ENCODE measurements at places on chromosomes 12 and 14.

- DNase-seq, result no peak
Measured at GRCh38 chr14:96914571-96915128, 117.5 kb downstream of the VRK1 start.

DNA sequence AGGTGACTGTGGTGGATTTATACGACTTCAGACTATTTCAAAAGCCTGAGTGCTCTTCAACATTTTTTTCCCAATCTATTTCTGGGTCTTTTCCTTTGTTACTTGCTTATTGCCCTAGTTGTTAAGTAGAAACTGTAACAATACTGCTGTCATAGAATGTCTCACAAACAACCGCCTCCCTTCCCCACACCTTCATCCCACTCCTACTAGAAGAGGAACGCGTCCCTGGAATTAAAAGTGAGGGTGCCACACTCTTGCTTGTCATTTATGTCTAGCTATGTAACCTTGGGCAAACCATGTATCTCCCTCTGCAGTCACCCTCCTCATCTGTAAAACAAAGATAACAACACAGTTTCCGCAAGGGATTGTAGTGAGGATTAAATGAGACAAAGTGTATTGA lies 8.6 kb downstream of the BRAP start:
- no peak for DNase-seq

DNA sequence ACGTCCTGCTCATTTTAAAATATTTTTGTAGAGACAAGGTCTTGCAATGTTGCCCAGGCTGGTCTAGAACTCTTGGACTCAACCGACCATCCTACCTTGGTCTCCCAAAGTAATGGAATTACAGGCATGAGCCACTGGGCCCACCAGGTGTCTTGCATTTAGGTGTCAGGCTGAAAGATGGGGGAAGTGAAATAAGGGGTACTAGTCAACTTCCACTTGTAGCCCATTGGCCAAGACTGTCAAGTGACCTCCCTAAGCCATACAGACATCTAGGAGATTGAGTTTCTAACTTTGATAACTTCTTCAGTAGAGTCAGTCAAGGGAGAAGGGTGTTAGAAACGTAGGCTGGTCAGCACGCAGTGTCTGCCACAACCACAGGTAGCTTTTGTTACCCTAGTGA lies 32.0 kb downstream of the ARF6 start:
- DNase-seq, result no peak

DNA sequence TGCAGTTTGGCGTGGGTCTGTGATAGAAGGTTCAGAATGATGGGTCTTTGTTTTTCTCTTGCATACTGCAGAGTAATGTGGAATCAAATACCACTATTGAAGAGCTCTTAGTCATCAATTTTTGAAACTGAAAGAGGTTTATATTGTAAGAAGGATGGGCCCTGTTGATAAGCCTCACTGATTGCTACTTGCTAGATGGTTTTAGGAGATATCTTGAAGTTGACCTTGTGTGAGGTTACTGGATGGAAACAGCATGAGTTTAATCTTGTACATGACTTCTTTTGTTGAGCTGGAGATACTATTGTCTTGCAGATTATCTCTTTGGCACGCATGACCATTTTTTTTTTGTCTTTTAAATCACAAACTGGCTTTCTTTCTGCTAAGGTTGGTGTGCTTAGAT lies 13.8 kb downstream of the BICD1 start:
- peak; percentile 64 for DNase-seq

- DNase-seq, result peak; percentile 24
Measured at GRCh38 chr14:64561631-64562030, 11.9 kb downstream of the PPP1R36 start.

- peak; percentile 68 for DNase-seq
Measured at GRCh38 chr12:67705394-67706370, 57.1 kb downstream of the DYRK2 start.

DNA sequence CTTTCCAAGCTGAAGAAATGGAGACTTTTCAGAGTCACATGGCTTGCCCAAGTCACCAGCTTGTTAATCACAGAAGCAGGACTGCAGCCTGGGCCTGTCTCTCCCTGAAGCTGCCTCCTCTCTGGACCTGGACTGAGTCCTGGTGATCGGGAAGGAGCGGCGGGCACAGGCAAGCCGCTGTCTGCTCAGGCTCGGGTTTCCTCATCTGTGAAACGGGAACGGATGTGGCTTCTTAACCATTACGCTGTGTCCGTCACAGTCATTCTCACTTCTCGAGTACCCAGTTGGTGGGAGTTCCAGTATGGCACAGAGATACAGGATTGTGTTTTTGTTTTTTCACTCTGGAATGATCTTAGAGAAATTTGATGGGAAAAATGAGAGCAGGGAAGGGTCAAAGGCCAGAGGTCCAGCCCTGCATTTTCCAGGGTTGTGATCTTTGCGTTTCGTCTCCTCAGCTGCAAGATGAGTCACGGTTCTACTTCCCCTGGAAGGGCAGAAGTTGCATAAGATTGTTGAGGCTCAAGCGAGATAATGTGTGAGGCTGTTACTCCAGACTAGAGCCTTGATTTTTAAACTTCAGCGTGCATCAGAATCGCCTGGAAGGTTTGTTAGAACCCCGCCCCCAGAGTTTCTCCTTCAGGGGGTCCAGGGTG lies 7.6 kb upstream of the LRTM2 start:
- DNase-seq, result peak; percentile 87

DNA sequence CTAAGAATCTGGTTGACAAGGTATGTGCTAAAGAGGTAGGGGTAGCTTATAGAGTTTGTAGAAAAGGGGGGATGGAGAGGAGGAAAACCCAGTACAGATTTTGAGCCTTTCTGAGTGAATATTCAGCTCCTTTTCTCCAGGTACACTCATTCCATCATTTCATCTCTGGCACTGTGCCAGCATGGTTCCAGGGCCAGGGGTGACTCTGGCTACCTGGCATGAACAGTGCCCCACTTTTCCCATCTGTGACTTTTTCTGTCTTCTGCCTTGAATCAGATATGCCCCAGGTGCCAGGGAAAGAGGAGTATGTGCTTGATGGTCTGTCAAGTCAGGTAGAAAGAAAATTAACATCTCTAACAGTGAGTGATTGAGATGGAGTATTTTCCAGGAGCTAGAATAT lies 175.7 kb downstream of the CACNA1C start:
- no peak for DNase-seq

DNA sequence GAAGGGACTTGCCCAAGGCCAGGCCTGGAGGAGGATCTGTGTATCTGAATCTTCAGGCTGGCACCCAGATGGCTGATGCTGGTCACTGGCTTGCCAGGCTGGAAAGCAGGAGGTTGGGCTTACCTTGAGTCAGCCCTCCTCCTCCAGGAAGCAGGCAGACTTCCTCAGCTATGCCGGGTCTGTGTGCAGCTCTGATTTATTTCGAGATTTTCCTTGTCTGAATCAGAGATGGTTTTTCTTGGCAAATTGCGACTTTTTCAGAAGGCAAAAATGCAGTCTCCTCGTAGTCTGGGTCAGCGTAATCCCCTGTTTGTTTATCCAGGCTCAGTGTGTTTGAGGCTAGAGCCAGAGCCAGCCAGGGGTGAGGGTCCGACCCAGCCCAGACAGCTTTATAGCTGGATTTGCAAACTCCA lies 48.9 kb downstream of the SMOC1 start:
- peak; percentile 67 for DNase-seq

- no peak for DNase-seq
Measured at GRCh38 chr14:99035268-99035667, 236.7 kb downstream of the BCL11B start.

DNA sequence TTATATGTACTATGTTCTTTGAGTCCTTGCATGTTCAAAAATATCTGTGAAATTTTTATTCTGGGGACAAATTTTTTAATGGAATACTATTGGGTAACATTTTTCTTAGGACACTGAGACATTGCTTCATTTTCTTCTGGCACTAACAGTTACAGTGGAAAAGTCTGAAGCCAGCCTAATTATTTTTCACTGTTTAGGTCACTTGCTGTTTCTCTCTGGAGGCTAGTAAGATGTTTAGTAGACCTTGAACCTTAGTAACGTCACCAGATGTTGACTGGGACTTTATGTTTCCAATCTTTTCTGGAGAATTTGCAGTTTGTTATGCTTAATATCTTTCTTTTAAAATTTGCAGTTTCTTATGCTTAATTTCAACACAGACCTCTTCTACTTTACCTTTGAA lies 12.3 kb upstream of the EPYC start:
- DNase-seq, result peak; percentile 22

DNA sequence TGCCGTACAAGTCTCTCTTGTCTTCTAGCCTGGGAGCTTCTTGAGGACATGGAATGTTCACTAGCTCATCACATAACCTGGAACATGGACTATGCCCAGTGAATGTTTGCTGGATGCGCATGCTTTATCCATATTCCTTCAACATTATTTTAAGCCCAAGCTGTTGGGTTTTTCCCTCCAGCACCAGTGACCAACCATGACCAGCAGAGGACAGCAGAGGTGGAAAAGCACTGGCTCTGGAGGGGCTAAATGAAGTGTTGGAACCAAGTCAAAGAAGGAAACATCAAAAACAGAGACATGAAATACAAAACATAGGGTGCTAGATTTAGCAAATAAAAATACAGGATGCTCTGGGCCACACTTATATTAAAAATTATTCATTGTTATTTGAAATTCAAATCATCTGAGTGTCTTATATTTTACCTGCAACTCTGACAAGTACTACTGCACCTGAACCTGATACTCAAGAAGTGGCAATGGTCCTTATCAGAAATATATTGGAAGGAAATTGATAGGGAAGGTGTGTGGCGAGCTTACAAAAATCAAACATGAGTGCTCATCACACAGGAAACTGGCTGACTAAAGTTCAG lies 23.1 kb upstream of the HELB start:
- peak; percentile 72 for DNase-seq

DNA sequence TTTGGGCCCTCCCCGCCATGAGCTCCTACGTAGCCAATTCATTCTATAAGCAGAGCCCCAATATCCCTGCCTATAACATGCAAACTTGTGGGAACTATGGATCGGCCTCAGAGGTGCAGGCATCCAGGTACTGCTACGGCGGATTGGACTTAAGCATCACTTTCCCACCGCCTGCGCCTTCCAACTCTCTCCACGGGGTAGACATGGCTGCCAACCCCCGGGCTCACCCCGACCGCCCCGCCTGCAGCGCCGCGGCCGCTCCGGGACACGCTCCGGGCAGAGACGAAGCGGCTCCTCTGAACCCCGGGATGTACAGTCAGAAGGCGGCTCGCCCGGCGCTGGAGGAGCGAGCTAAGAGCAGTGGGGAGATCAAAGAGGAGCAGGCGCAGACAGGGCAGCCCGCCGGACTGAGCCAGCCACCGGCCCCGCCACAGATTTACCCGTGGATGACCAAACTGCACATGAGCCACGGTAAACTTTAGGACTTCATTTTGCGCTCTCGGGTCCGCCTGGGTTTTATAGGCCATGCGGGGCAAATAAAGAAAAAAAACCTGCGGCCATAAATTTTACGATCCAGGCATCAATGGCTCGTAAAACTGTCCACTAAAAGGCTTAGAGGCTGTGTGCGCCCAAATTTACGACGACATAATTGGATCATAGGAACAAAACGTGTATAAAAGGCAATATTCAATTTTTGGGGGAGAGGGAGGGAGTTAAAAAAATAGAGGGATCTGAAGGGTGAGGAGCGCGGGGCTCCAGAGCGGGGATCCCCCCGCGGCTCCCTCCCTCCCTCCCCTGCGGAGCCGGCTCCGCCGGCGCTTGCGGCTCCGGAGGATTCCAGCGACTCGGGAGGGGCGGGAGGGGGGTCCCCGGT lies 493 bp downstream of the HOXC5 start:
- no peak for DNase-seq

GRCh38 chr12:44000309-44000952 lies 164.6 kb downstream of the TMEM117 start:
- peak; percentile 57 for DNase-seq

DNA sequence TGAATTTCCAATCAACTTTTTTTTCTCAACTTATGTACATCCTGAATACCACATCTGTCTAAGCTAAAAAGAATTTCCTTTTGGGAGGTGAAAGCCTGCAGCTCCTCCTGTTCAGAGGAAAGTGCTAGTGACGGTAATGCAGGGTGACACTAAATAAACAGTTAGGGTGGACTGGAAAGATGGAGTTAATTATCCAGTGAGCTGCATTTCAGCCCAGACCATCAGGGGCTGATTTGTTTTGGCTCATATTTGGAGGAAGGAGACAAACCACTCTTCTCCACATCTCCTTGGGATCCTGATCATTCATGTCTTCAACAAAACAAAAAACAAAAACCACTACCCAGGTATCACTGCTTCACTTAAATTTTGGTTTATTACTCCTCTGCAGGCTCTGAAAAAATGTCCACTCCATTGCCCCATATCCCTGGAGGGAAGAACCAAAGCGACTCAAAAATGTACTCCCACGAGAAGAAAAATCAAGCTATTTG lies 5.1 kb upstream of the SIX1 start:
- DNase-seq, result no peak

GRCh38 chr12:105825141-105825540 lies 313.6 kb downstream of the NUAK1 start:
- DNase-seq, result no peak

DNA sequence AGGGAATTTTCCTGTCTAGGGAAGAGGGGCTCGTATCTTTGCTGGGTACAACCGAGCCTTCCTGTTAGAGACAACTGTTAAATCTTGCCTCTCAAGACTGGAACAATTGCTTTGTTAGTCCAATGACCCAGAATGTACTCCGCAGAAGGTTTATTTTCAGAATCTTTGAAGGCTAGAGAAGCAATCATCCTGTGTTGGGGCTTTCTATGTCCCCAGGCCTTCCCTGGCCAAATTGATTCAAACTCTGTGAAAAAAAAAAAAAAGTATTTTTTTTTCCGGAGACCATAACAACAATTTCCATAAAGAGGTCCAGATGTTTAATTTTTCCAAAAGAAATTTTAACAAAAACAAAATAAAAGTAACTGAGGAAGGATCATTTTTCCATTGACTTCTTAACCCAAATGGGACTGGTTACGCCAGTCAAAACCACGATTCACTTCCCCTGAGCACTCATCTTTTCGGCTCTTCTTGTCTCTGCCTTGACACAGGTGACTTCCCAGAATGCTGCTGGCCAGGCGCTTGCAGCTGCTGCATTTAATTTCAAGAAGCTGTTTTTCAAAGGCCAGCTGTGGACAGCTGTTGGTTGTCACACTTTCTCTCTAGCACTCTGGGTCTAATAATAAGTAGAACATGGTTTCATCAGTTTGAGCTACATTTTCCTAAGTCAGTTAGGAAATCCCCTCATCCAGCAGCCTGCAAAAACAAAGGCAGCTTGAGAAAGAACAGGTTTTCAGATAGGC lies 81.6 kb upstream of the MANSC4 start:
- DNase-seq, result peak; percentile 65

- no peak for DNase-seq
Measured at GRCh38 chr12:1534748-1535147, 59.6 kb downstream of the FBXL14 start.

DNA sequence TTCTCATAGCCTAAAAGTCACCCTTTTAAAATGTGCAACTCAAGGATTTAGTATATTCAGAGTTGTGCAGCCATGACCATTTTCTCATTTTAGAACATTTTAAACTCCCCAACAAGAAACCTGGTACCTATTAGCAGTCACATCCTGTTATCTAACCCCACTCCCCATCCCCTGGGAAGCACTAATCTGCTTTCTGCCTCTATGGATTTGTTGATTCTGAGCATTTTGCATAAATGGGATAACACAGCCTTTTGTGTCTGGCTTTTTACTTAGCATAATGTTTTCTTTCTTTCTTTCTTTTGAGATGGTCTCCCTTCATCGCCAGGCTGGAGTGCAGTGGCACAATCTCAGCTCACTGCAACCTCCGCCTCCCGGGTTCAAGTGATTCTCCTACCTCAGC lies 38.6 kb upstream of the YY1 start:
- DNase-seq, result no peak

Data from choroid plexus epithelial cell (primary cell).